CD4-positive, alpha-beta T cell treated with Interleukin-4 for 1 hour (primary cell): ENCODE measurements at places on chromosomes 7 and 10.

DNA sequence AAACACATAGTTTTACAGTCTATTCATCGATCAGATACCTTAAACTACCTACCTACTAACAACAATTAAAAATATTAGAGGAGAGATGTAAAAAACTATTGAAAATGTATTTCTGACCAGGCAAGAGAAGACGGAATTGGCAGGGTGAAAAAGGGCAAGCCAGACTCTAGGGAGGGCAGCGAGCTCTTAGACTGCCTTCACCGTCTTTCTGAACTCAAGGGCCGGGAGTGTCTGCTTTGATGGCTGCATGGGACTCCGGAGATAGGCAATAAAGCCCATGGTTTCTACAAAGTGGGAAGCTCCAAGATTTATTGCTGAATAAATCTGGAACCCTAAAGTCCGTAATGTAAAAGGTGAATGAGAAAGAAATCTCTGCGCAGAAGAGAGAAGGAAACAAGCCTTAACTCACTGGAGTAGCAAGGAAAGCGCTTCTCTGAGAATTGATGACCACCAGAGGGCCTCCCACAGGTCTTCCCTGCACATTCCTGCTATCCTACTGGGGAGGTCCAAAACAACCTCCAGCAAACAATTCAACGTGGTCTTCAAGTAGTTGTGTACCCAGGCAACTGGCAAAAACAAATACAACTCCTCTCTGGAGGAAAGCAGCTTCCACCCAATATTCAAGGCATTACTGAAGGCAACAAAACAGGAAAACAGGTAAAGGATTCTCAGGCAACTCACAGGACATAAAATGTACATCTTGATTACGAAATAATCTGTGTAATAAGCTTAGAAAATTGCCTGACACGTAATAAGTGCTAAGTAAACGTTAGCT is 181.3 kb downstream of the SDK1 start:
- no peak for DNase-seq

DNA sequence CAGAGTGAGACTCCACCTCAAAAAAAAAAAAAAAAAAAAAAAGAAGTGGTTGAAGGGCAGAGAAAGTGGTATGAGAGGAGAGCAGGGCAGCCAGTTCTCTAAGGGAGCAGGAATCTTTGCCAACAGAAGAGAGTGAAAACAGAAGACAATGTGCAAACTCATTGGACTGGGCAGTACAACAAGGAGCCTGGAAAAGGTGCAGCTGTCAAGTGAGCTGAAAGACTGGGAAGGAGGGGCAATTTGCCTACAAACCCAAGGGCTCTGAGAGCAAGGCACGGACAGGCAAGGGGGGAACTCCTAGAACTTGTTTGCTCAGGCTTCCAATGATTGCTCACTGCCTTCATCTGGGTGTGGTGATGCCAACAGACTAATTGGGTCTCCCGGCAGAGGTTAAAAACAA is 9.5 kb downstream of the ACTR1A start:
- no peak for DNase-seq

DNA sequence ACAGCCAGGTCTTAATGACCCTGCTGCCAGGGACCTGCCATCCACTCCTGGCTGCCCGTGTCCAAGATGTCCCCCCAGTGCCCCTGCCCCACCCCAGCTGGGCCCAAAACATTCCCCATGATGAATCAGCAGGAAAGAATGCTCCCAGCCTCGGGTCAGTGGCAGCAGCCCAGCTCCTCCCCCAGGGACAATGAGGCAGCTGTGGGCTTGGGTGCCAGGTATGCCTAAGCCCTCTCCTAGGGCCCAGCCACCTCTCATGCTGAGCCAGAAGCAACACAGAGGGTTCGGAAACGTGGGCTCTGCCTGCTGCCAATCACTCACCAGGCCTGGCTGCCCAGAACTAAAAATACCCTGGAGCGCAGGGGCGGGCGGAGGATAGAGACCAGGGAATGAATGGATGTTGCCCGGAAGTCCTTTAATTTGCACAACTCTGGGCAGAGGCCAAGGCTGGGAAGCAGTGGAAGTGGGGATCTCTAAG is 1.5 kb upstream of the LOXL4 start:
- no peak for DNase-seq

DNA sequence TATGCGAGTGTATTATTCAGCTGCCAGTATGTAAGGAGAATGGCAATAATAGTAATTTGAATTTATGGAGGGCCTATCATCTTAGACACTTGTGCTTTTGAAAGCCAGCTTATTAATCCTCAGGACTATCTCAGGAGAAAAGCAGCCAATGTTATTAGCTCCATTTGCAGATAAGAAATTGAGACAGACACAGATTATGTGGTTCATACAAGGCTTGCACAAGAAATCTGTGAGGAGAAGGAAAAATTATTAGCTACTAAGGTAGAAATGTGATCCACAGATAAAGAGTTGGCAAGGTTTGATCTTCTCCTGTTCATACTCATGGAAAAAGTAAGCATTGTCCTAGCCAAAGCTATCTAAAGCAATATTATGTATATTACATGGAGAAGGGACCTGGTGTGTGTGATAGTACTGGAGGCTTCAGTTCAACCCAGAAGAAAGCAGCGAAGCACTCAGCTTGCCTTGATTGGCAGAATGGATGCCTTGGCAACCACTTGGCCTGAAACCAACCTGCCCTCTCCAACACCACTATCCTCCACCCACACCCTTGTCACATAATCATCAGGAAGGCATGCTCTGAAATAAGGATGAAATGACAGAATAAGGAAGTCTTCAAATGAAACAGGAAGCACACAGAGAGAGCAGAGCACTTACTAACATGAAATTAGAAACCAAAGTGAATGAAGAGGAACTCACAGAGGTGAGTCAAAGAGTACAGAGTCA is 18.0 kb downstream of the MACC1 start:
- DNase-seq, result peak; percentile 80
